ENCODE measurements at places on chromosomes 7 and 10.

DNA sequence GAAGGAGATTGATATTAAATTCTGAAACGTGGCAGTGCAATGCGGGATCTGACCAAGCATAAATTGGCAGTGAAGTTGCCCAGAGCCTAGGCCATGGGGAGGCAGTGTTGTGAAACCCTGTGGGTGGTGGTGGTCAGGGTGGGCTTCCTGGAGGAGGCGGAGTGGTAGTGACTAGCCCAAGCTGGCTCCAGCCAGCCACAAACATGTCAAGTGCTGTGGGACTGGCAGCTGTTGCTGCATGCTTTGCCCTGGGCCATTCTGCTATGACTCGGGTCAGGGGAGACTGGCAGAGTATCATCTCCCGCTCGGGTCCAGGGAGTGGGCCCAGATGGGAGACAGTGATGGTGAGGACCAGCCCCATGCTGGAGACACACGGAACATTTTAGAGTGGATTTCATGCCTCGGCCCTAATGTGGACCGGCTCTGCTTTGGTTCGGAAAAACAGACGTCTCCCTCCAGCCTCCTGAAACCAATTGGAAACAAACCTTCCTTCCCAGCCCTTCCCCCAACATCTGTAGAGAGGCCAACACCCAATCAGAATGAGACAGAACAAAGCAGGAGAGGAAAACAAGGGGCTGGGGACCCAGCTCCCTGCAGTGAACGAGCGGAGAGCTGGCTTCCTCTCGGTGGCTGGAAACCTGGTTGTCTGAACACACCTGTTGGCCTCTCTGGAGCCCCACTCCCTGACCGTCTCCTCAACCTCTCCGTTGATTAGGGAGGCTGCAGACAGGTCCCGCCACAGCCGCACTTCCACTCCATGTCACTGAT is 58.2 kb downstream of the TMEM270 start:
- no peak for DNase-seq

DNA sequence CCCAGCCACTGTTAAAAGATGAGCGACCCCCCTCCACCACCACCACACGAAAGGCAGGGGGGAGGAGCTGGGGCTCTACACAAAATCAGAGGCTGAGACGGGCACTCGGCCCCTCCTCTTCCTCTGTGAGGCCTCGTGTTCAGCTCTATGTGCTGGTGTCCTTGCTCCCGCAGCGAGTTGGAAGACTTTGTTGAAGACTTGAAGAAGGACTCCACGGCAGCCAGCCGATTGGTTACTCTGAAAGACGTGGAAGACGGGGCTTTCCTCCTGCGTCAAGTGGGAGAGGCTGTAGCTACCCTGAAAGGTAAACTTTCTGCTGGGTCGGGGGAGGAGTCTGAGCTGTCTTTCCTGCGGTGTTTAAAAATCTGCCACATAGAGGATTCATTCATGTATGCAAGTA is 203.7 kb downstream of the ARHGAP21 start:
- DNase-seq, result peak; percentile 2

GRCh38 chr10:45470098-45471012 is 96.3 kb downstream of the ALOX5 start:
- no peak for DNase-seq

- no peak for DNase-seq
These were observed 350.2 kb upstream of the SHH start for GRCh38 chr7:156162451-156162850.

- DNase-seq, result no peak
These were observed 35.5 kb upstream of the PTF1A start for GRCh38 chr10:23156447-23157150.

DNA sequence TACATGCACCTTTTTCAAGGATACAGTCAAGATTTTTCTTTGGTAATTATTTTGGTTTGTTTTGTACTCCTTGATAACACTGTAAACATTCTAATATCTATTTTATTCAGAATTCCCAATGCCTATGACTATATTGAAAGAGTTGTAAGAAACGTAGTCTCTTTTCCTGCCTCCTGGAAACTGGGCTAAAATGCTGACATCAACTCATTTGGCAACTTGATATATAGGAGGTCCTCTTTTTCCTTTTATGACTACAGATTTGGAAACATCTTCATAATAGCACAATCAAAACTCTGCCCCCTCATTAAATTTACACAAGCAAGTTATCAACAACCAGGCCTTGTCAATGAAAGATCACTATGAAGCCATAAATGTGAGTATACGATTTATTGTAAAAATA is 422.3 kb upstream of the PCDH15 start:
- DNase-seq, result no peak

DNA sequence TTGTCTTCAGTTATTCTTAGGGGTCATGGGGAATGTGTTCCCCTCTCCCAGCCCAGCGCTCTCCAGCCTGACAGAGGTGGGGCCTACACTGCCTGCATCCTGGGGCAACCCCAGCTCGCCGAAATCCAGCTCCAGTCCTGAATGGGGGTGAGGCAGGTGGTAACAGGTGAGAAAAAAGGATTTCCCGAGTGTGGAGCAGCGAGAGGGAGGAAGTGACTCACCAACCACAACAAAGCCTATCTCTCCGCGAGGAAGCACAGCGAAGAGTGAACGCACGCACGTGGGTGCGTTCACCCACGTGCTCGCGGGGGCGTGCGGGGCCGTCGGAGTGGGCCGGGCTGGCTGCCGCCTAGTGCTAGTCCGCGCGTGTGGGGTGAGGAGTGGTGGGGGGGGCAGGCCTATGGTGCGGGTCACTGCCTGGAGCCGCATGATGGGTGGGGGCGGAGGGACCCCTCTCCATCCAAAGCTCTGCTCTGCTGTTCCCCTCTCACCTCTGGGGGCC is 855 bp upstream of the PALD1 start:
- peak; percentile 63 for DNase-seq

DNA sequence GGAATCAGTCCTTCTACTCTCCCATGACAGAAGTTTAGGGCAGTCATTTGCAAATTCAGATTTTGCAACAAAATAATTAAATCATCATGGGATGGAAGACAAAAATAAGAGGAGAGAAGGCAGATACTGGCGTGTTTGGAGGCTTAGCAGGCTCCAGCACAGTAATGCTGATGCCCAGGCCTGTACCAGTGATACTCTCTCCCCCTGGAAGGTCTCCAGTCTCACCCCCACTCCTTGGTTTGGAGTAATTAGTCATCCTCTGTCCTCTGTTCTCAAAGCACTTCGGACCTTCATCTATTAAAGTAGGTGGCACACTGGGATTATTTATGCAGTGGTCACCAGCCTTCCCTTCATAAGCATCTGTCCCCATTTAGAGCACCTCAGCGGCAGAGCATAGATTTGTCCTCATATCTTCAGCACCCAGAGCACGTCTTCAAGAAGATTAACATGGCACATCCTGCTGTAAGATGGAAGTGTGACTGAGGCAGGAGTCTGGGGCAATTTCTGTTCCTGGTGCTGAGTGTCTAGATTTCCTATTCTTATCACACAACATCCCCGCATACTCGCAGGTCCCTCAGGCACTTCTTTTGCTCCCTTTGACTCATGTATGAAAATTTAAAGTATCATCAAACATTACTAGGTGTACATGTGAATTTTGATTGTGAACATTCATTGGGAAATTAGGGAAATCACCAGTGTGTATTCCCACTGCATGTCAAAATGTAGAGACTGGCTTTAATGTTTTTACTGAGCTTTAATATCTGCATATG is 31.3 kb upstream of the TRIL start:
- DNase-seq, result no peak

GRCh38 chr10:75012471-75012870 is 99.0 kb upstream of the SAMD8 start:
- DNase-seq, result no peak

GRCh38 chr7:106038916-106039315 is 73.2 kb downstream of the SYPL1 start:
- no peak for DNase-seq

GRCh38 chr7:10908600-10908999 is 65.1 kb upstream of the PHF14 start:
- no peak for DNase-seq

- no peak for DNase-seq
These were observed 206.1 kb downstream of the CREB5 start for GRCh38 chr7:28618383-28618782.

DNA sequence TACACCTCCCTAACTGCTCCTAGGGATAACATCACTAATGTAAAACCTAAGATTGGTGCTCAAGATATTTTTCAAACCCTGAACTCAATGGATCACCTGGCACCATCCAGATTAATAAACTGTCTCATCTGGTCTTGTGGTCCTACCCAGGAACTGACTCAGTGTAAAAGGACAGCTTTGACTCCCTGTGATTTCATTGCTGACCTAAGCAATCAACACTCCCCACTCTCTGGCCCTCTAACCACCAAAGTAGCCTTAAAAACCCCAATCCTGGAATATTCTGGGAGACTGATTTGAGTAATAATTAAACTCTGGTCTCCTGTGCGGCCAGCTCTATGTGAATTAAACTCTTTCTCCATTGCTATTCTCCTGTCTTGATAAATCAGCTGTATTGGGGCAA is 6.2 kb upstream of the USP54 start:
- no peak for DNase-seq

- no peak for DNase-seq
These were observed 200.1 kb upstream of the PRKCQ start for GRCh38 chr10:6780008-6780677.

DNA sequence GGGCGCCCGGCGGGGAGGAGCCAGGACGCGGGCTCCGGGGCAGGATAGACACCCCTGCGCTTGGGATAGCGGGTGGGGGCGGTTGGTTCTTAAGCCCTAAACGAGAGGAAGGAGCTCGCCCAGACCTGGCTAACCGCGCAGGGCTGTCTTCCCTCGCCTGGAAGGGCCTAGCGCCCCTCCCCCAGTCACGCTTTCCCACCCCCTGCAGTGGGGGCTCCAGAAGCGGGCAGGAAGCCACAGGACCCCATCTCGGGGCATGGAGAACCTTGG is 6.5 kb downstream of the SHH start:
- no peak for DNase-seq

GRCh38 chr7:53835301-53835700 is 706.9 kb upstream of the VSTM2A start:
- DNase-seq, result no peak

- no peak for DNase-seq
These were observed 2.0 kb downstream of the FBH1 start for GRCh38 chr10:5892007-5892406.

- DNase-seq, result no peak
These were observed 81.1 kb upstream of the FZD1 start for GRCh38 chr7:91182819-91183764.

- no peak for DNase-seq
These were observed 130.4 kb upstream of the GHITM start for GRCh38 chr10:84008878-84009277.

DNA sequence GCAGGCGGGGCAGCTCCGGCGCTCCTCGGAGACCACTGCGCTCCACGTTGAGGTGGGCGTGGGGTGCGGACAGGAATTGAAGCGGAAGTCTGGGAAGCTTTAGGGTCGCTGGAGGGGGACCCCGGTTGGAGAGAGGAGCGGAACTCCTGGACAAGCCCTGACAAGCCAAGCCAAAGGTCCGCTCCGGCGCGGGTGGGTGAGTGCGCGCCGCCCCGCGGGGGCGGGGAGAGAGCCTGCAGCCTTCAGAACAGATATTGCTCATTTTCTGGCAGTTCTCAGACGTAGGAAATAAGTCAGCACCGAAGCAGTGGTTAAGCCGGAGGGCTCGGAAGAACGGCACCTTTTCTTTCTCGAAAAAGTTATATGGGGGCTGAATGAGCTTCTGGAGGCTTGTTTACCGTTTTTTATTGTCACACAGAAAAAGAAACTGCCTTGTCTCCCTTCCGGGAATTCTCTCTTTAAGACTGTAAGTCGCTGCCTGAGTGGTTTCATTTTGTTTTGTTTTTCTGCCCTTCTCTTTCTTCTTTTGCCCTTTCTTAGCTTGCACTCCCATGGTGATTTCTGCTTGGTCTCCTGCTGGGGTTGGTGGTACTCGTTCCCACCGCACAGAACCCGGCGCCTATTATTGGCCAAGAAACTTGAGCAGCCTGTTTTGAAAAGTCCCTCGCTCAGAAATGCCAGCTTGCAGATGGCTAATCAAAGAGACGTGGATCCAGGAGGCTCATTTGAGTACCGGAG is 732 bp downstream of the FAS start:
- DNase-seq, result peak; percentile 56

GRCh38 chr7:596819-597182 is 77.2 kb upstream of the PDGFA start:
- no peak for DNase-seq

DNA sequence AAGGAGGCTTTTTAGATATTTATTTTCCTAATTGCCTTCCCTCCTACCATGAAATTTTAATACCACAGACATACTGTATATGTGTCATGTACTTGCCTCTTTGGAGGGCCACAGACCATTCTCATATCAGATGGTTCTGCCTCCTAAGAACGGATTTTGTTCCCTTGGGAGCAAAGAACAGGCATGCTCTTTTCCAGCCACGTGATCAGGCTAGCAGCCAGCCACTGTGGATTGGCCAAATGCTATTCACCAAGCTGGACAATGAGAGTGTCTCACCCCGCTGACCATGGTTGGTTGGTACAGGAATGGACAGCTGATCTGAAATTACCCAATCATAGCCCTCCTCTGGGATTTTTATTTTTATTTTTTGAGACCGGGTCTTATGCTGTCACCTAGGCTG is 21.5 kb upstream of the CRHR2 start:
- no peak for DNase-seq

- DNase-seq, result no peak
These were observed 1132.8 kb downstream of the GRM8 start for GRCh38 chr7:126119981-126120380.

- no peak for DNase-seq
These were observed 29.2 kb upstream of the EGFR start for GRCh38 chr7:54989453-54990225.

DNA sequence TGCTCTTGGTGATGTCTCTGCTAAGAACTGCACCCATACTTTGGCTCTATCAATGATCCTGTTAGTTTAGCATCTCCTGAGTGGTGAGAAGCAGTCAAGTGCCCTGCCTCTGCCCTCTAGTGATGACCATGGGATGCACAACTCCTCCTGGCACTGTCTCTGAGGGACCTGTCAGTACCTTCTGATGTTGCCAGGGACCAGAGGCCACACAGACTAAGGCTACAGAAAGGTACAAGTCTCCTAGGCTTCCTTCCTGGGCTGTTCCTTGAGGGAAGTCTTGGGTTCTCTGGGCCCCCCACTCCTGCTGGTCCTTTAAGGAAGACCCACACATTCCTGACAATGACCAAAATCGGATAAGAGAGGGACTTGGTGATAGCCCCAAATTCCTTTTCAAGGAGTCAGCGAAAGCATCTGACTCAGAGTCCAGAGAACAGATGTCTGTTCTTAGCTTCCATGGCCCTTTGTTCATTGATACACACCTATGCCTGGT is 15.3 kb downstream of the NKX2-3 start:
- DNase-seq, result no peak
